ENCODE measurements at places on chromosomes 2 and 18.
A peak's percentile ranks its signal among the peaks of the same experiment; 100 is the strongest.

- DNase-seq, result no peak
Observed at GRCh38 chr2:238910751-238911351, 63.0 kb downstream of the TWIST2 start.

- DNase-seq, result no peak
Observed at GRCh38 chr2:239638376-239638775, 237.6 kb upstream of the HDAC4 start.

DNA sequence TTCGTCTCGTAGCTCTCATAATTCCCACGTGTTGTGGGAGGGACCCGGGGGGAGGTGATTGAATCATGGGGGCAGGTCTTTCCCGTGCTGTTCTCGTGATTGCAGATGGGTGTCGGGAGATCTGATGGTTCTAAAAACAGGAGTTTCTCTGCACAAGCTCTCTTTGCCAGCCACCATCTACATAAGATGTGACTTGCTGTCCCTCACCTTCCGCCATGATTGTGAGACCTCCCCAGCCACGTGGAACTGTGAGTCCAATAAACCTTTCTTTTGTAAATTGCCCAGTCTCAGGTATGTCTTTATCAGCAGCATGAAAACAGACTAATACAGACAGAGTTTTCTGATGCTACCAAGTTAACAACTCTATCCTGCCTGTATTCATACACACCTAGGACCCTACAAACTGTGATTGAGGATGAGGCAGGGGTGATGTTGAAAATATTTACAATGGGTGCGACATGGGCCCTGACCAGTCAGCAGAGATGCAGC lies 3.9 kb downstream of the APOB start:
- no peak for DNase-seq

- DNase-seq, result peak; percentile 46
Observed at GRCh38 chr2:65299246-65299645, 71.6 kb downstream of the ACTR2 start.

- DNase-seq, result no peak
Observed at GRCh38 chr2:108905906-108906305, 83.1 kb downstream of the EDAR start.

- no peak for DNase-seq
Observed at GRCh38 chr2:118246726-118247125, 158.5 kb downstream of the INSIG2 start.

- no peak for DNase-seq
Observed at GRCh38 chr2:227780981-227781615, 32.5 kb upstream of the CCL20 start.

GRCh38 chr2:31523871-31524492 lies 56.8 kb downstream of the SRD5A2 start:
- DNase-seq, result peak; percentile 39

DNA sequence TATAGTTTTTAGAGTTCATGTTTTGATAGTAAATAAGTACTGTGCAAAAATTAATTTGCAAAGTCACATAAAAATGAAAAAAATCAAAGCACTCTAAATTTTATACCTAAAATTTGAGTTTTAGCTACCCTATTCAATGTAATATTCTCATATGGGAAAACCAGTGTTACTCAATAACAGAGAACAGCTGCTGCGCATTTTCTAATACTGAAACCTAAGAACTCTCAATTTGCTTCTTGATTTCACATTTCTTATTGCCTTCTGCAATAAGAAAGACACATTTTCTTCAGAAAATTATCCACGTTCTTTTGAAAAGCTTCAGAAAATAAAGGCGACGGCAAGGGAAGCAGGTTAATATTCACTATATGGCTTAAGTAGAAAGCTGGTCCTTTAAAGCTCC lies 199.1 kb upstream of the CCDC150 start:
- DNase-seq, result no peak

DNA sequence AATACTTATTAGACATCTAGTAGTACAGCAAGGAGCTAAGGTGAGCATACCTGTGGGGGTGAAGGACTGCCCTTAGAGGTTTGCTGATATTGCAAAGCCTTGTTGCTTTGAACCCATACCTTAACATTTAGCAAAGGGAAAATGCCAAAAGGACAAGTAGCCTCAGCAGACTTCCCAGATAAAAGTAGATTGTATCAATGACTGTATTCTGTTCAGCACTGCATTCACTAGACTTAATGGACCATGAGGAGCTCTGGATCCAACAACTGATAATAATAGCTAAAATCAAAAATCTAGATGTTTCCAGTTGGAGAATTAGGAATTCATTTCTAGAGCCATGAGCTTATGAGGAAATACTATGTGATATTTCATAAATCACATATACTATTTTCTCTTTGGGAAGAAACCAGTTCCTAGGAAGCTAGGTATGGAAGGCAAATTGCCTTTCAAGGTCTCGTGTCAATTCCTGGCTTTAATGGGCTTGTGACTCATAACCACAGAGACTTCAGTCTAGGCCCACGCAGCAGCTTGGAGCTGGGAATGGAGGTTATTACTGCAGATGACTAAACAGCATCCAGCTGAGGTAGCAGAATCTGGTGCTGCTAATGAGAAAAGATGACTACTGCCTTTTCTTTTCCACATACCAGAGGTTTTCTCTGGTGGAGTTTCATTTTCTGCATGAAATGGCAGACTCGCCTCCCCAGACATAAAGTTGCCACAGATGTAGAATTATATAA lies 191.2 kb upstream of the NABP1 start:
- no peak for DNase-seq

DNA sequence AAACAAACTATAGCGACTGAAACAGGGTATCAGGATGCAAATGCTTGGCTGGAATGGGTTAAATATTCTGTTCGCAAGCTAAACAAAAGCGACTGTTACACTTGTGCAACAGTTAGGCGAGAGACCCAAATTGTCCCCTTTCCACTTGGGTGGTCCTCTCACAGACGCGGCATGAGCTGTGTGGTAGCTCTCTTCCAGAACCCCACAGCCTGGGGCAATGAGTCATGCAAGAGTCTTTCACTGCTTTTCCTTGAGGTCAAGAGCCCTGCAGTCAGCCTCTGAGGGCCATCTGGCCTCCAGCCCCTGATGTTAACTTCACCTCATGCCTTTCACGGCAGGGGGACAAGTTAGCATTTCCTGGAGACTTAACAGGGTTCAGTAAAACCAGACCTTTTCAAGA lies 25.7 kb downstream of the SULT1C4 start:
- DNase-seq, result no peak

DNA sequence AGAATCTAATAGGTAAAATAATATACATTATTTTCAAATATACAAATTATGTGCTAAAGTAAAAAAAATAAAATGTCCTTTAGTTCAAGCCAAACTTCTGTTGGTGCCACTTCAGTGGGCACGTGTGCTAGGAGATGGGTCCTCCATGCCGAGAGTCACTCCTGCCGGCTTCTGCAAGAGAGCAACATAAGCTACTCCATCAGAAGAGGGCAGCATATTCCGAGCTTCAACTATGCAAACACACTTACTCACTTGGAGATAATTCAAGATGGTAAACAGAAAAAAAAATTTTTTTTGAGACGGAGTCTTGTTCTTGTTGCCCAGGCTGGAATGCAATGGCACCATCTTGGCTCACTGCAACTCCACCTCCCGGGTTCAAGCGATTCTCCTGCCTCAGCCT lies 24.4 kb downstream of the CNOT11 start:
- DNase-seq, result no peak

DNA sequence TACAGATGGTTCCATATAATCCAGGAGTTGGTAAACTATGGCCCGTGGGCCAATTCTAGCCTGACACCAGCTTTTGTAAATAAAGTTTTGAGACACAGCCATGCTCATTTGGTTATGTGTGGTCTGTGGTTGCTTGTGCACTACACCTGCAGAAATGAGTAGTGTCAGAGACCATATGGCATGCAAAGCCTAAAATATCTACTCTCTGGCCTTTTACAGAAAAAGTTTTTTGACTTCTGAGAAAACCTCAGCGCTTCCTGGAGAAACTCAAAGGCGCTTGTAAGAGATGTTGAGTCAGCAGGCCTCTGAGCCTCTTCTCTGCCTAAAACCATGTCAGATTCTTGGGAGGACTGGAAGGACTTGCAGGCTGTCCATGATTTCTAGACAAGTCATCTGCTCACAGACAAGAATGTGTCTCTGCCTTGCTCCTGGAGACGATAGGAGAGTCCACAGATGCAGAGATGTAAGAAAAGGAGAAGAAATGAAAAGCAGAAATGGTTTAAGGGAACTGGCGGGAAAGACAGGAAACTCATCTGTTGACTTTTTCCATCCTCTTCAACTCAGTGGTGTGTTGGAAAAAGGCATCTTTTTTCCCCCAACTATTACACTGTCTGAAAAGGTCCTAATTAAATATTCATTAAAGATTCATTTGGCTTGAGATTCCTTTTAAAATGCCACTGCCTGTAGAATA lies 5.2 kb downstream of the TTC39C start:
- peak; percentile 43 for DNase-seq

DNA sequence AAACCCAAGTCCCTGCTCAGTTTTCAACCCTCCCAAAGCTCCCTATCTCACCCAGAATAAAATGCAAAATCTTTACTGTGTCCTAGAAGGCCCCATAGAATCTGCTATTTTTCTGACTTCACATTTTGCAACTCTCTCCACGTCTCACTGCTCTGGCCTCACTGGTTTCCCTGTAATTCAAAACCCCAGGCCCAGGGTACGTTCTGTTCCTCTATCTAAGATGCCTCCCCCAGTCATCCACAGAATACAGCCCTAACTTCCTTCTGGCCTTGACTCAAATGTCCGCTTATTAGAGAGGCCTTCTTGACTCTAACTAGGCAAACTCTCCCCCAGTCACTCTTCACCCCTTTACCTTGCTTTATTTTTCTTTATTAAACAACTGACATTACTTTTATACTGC lies 42.0 kb downstream of the FAM161A start:
- no peak for DNase-seq

DNA sequence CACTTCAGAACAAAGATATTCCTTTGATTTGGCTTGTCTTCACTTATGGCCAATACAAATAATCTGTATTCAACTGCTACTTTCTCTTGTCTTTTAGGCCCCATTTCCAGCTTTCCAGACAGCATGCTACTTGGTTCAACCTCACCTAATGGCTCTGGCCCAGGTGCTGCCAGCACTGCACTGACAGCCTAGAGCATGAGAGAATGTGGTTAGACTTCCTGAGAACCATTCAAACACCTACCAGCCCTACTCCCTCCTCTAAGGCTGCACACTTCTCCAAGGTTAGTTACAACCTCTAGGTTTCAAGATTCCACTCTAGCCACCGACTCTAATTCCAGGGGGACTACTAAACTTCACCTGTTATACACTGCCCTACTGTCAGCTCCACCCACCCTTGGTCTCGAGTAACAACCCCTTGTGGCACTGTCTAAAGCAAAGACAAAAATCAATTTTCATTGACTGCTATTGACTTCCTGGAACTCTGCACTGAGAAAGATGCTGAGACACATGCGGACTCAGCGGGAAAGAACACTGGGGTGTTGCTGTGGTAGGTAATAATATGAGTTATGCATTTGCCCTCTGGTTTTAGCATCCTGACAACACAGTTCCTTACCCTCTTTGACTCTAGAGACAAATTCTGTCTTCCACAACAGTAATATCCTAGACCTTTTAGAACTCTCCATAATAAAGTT lies 38.2 kb downstream of the PLEKHM3 start:
- DNase-seq, result no peak

GRCh38 chr2:128403814-128404708 lies 85.4 kb upstream of the HS6ST1 start:
- DNase-seq, result no peak

Data from activated T-cell treated with anti-CD3 and anti-CD28 coated beads for 24 hours (primary cell).